ENCODE measurements at places on chromosomes 6 and 20.

GRCh38 chr6:157535340-157536222 is 154.6 kb downstream of the ZDHHC14 start:
- no peak for DNase-seq

GRCh38 chr20:13028673-13029072 is 19.9 kb downstream of the SPTLC3 start:
- DNase-seq: no peak

DNA sequence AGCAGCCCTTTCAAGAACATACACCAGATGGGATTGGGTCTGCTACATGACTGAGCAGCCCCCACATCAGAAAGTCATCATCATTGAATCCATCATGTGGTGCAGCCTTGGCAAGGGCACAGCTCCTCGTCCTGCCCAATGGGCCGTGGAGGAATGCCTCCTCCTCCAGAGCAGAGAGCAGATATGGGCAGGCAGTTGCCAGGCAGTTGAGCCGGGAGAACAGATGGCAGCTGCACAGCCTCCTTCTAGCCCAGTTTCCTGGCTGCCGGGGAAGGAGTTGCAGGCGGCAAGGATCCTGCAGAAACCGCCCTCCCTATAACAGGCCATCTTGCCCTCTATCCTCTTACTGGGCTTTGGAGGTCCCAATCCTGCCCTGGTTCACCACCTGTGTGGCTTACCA is 11.9 kb upstream of the ZFAND3 start:
- no peak for DNase-seq

DNA sequence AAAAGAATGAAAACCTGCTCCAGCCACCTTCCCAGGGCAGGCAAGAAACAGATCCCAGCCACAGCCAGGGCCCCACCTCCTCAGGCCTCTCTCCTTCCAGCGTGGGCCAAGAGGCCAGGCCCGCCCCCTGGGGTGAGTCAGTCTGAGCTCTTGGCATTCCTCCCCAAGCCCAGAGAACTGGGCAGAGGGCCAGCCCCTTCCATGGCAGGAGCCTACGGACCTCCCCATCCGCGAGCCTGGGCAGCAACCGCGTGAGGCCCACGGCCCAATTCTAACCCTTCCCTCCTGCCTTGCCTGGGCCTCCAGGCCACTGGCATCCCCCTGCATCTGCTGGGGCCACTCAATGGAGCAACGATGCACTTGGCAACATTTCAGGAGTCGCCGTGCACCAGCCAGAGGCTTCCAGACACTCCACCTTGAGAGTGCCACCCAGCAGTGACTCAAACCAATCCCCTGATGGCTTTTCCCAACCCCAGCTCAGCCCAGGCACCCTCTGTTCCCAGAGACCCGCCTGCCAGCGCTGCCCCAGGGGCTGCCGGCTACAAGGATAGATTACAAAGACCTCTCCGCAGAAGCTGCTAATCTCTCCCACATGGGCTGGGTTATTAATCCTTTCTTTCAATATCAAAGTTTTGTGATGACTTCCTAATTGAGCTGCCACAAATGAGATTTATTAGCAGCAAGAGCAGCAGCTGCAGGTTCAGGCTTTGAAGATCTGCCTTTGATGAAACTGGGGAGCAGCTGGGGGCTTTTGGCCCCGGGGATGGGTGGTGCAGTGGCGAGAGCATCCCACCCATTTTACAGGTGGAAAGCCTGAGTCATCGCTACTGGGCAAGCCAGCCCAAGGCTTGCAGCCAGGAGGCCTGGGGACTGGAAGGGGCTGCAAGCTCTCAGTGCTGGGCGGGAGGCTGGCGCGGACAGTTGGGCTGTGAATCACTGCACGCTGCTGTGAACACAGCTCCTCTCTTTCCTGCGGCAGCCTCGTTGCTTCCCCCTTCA is 85.7 kb downstream of the NFATC2 start:
- no peak for DNase-seq

DNA sequence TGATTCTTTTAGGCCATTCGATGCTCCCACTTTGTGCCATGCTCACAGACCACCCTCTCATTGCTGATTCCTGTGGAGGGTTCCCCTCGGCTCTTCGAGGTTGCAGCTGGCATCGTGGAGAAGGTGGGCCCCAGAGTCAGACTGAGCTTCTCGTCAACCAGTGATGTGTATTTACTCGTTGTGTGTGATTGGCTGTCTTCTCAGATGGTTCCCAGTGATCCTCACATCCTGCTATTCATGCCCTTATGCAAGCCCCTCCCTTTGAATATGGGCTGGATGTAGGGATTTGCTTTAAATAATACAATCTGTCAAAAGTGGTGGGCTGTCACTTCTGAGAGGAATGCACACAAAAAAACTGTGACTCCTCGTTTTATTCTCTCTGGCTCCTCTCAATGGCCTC is 99.6 kb upstream of the ENPP5 start:
- no peak for DNase-seq

- no peak for DNase-seq
Measured at GRCh38 chr6:132742495-132742894, 15.2 kb downstream of the VNN2 start.

GRCh38 chr20:19714579-19714840 is 43.5 kb upstream of the RIN2 start:
- no peak for DNase-seq

GRCh38 chr6:156977527-156978291 is 200.5 kb downstream of the ARID1B start:
- no peak for DNase-seq

GRCh38 chr6:7604506-7604905 is 14.5 kb downstream of the SNRNP48 start:
- no peak for DNase-seq
